Stimulated activated CD4-positive, alpha-beta T cell treated with anti-CD3 and anti-CD28 coated beads, Interleukin-2, amount 100 ng/mL, for 24 hours (primary cell): ENCODE measurements at places on chromosomes 4 and X.

DNA sequence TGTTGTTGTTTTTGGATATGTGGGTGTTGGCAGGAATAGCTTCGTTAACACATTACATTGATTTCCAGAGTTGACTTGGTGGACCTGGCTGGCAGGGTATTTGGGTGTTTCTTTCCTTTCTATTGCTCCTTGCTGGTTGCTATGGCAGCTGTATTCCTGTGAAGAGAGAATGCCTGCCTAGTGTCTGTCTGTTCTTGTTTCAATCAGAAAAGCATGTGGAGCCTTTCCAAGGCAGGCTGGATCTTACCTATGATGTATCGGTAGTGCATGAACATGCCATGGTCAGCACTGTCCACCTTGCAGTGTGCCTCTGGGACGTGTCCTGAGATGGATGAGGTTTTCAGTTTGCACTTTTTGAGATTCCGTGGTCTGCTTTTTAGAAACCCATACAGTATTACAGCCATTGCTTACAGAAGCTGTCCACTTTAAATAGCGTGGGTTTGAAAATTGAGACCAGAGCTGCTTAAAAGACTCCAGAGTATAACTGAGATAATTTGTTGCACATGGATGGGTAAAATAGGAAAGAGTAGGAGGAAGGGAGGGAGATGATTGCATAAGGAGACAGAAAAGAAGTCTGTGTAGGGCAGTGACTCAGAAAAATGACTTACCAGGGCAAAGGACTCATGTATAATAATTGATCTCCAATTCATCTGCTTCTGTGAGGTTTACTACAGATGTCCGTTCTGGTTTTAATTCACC, 20.0 kb upstream of the AADAT start:
- no peak for DNase-seq

- DNase-seq = no peak
Measured at GRCh38 chrX:68833448-68833805, 4.6 kb downstream of the EFNB1 start.

GRCh38 chr4:6869944-6870343, 39.7 kb upstream of the TBC1D14 start:
- DNase-seq = no peak

- no peak for DNase-seq
Measured at GRCh38 chr4:41024556-41025491, 189.5 kb downstream of the APBB2 start.

- DNase-seq = no peak
Measured at GRCh38 chr4:99863804-99864203, 30.4 kb downstream of the LAMTOR3 start.

DNA sequence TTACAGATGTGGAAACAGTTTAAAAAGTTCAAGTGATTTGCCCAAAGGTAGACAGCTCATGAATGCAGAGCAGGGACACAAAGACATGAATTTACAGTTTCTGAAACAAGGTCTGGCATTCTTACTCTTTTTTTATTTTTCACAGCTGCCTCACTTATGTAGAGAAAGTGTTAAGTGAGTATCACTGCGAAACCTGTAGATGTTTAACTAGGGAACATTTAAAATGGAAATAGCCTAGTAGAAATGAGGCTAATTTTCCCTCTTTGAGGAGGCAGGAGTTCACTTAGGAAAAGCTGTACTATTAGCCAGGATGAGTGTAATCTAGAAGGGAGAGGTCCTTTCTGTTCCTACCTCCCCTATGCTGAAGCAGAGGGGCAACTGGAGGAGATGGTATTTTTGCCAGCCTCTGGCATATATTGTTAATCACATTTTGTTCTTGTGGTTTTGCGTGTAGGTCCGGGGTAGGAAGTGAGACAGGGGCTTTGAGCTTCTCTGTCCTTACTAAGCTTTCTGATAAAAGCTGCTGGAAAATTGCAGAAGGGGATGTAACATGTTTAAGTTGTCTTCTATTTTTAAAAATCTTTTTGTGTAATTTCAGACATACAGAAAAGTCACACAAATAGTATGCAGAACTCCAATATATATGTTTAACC, 492.8 kb upstream of the NR3C2 start:
- no peak for DNase-seq

- DNase-seq = no peak
Measured at GRCh38 chrX:17596546-17597205, 140.6 kb upstream of the SCML1 start.

DNA sequence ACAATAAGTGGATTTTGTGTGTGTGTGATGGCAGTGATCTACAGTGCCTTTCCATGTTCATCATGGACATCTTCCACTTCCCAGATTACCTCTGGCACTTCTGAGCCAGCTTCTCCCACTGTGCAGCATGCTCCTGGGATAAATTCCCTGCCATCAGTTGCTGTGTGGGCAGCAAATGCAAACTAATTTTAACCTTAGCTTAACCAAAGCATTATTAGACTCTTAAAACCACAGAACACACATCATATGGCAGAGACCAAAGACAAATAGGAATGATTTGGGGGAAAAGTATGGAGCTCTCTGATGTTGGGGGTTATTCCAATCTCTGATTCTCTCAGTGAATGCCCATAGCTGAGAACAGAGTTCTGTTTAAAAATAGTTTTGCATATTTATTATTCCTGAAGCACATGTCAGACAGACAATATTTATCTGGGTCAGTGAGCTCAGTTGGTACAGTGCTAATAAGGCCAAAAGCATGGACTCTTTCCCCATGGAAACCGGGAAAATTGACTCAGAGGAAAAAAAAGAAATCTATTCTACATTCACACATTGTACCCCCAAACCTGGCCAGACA, 567.4 kb downstream of the IQCM start:
- no peak for DNase-seq

DNA sequence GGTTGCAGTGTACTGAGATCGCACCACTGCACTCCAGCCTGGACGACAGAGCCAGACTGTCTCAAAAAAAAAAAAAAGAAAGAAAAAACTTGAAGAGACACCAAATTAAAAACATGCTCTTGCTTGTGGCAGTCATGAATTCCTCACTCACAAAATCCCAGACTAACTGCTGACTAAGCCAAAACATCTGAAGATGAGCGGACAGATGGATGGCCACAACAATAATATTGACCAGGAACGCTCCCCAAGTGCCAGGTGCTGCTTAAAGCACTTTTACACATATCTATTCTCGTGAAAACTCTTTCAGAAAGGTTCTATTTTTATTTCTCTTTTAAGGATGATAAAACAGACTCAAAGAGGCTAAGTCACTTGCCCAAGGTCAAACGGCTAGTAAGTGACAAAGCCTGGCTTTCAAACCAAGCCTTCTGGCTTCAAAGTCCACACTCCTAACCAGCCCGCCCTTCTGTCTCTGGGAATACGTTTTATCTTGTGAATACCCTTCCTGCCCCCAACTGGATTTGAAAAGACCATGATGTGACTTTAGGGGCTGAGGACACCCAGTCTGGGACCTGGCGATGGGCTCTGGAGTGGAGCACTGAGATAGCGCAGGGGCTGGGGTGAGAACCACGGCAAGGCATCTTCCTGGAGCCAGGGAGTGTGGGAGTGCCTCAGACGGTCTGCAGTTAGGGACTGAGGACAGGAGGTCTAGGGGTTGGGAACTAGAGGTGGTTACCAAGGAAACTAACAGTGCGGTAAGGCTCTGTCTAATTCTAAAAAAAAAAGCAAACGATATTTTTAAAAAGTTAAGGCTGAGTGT, 9.5 kb upstream of the CXCR3 start:
- no peak for DNase-seq

GRCh38 chr4:144178414-144178813, 37.9 kb upstream of the GYPA start:
- no peak for DNase-seq

- no peak for DNase-seq
Measured at GRCh38 chr4:3813151-3814052, 47.2 kb downstream of the ADRA2C start.
